Activated B cell treated with CpG ODN at 0.5 μM for 24 hours (primary cell): ENCODE measurements at places on chromosomes 13 and 19.

DNA sequence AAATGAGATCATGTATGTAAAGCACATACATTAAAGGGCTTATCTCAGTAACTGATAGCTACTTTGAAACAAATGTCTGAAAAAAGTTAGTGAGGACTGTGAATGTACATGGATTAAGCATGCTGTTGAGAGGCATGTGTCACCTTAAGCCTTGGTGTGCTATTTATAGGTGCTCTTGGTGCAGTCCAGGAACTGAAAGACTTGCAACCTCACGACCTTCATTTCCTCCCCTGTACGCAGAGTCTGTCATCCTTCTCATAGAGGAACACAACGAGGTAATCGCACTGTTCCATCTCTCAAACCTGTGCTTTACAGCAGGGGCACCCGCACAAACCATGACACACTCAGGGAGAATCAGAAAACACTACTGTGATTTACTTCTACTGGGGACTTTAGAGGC, 65.6 kb downstream of the UFM1 start:
- no peaks in the 10 kb centered on the region for H3K36me3 ChIP-seq
- no peak overlapping the region for H3K4me3 ChIP-seq
- H3K27me3 ChIP-seq = peaks cover 3% of the 10 kb centered on the region
- no peak overlapping the region for H3K27ac ChIP-seq

GRCh38 chr13:113819731-113820715, 43.9 kb downstream of the GAS6 start:
- peaks cover 43% of the 10 kb centered on the region for H3K36me3 ChIP-seq
- H3K4me1 ChIP-seq = peaks cover 23% of the 10 kb centered on the region
- H3K4me3 ChIP-seq = no peak overlapping the region
- DNase-seq = no peak

- DNase-seq = no peak
- no peaks in the 10 kb centered on the region for H3K36me3 ChIP-seq
- peaks cover 7% of the 10 kb centered on the region for H3K27me3 ChIP-seq
Measured at GRCh38 chr13:79307433-79307861, 98.6 kb downstream of the RBM26 start.

- H3K4me1 ChIP-seq = peaks cover 32% of the 10 kb centered on the region
- H3K27me3 ChIP-seq = no peaks in the 10 kb centered on the region
- no peak overlapping the region for H3K4me3 ChIP-seq
- H3K27ac ChIP-seq = no peak overlapping the region
- peaks cover 11% of the 10 kb centered on the region for H3K36me3 ChIP-seq
- no peak for DNase-seq
Measured at GRCh38 chr19:17499648-17500446, 11.6 kb upstream of the PGLS start.

GRCh38 chr13:106850973-106851650, 283.2 kb upstream of the ARGLU1 start:
- no peak for DNase-seq
- H3K4me3 ChIP-seq = no peak overlapping the region
- H3K4me1 ChIP-seq = no peaks in the 10 kb centered on the region
- H3K27ac ChIP-seq = no peak overlapping the region

GRCh38 chr19:1213391-1214286, 8.1 kb downstream of the STK11 start:
- H3K4me1 ChIP-seq = peaks cover 32% of the 10 kb centered on the region
- no peaks in the 10 kb centered on the region for H3K27me3 ChIP-seq
- H3K36me3 ChIP-seq = peaks cover 37% of the 10 kb centered on the region
- DNase-seq = no peak
- peak overlapping the region; percentile 83 for H3K27ac ChIP-seq

DNA sequence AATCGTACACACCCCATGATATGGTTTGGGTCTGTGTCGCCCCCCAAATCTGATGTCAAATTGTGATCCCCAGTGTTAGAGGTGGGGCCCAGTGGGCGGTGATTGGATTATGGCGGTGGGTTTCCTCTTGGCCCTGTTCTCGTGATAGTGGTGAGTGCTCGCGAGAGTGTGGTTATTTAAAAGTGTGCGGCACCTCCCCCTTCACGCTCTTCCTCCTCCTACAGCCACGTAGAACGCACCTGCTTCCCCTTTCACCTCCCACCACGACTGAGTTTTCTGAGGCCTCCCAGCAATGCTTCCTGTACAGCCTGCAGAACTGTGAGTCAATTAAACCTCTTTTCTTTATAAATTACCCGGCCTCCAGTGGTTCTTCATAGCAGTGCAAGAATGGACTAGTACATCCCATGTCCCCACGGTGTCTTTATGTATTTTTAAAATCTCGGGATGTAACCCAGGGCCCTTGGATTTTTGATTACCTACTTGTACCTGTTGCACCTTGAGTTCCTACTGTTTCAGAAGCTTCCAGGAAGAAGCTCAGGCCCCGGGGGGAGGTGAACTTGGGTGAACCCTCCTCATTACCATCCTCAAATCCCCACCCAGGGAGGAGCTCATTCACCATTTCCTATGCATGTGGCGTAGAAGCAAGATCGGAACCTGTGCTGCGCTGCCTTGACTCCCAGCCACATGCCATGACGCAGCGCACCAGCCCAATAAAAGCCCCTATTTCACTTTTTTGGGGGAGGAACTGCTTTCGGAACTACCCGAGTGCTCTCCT, 52.4 kb downstream of the TEX29 start:
- H3K27me3 ChIP-seq = peaks cover 4% of the 10 kb centered on the region
- H3K27ac ChIP-seq = no peak overlapping the region
- H3K36me3 ChIP-seq = no peaks in the 10 kb centered on the region
- no peak overlapping the region for H3K4me3 ChIP-seq
- no peaks in the 10 kb centered on the region for H3K4me1 ChIP-seq

- H3K27me3 ChIP-seq = peaks cover 37% of the 10 kb centered on the region
- H3K36me3 ChIP-seq = no peaks in the 10 kb centered on the region
- no peak overlapping the region for H3K27ac ChIP-seq
- DNase-seq = no peak
- no peaks in the 10 kb centered on the region for H3K4me1 ChIP-seq
Measured at GRCh38 chr19:45591004-45591637, 6.5 kb upstream of the OPA3 start.

DNA sequence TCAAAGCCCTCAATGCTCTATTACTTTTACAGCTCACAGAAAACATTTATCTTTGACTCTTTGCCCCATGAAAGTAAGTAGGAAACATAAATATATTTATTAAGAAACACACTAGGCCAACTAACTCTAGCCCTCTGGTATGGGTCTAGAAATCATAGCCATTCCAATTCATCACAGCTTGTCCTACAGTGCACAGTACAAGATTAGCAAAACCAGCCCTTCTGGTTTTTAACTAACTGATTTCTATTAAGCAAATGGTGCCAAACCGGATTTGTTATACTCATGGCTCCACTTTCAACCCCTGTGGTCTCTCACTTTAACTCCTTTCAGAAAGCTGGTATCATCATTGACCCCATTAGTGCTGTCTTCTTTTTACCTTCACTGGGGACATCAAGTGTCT, 5.6 kb upstream of the LRRC63 start:
- no peak overlapping the region for H3K4me3 ChIP-seq
- peaks cover 19% of the 10 kb centered on the region for H3K4me1 ChIP-seq
- H3K36me3 ChIP-seq = no peaks in the 10 kb centered on the region
- H3K27me3 ChIP-seq = no peaks in the 10 kb centered on the region

DNA sequence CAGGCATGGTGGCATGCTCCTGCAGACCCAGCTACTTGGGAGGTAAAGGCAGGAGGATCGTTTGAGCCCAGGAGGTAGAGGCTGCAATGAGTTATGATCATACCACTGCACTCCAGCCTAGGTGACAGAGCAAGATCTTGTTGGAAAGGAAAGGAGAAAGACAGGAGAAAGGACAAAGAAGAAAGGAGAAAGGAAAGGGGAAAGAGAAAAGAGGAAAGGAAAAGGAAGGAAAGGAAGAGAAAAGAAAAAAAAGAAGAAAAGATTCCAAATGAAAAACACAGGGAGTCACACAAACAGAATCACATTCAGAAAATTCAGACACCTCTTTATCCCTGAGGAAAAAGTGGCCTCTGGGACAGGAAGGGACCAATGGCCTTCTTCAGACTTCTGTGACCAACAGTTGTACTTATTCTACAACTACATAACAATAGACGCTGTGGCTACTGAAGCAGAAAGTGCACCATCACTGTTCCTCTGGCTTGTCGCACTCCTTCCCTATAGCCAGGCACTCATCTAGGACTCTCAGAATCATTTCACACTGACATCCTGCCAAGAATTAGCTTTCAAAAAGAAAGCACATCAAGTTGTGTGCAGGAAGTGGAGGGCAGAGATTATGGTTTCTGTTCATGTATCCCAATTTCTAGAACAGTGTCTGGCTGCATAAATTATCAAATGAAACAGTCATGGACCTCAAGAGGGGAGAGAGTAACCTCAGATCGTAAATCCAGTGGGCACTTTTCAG, 5.9 kb downstream of the MTMR6 start:
- H3K27ac ChIP-seq = peak overlapping the region; percentile 37
- no peak for DNase-seq
- peaks cover 75% of the 10 kb centered on the region for H3K4me1 ChIP-seq
- no peak overlapping the region for H3K4me3 ChIP-seq
- peaks cover 16% of the 10 kb centered on the region for H3K36me3 ChIP-seq

DNA sequence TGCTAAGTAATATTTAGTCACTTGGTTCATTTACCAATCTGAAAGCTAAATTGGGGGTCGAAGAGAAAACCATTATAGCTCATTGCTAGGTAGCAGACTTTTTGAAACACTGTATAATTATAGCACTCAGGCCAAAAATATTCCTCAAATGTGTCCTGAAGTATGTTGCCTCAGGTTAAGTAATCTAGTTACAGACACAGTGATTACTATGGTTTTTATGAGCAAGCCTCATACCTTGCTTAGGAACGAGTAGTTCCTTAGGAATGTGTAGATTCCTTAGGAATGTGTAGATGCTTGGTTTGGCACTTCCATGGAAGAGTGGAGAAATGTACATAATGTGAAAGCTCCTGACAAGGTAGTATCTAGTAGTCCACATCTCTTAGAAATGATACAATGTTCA, 387.5 kb downstream of the LMO7 start:
- H3K36me3 ChIP-seq = no peaks in the 10 kb centered on the region
- no peak overlapping the region for H3K27ac ChIP-seq
- no peak overlapping the region for H3K4me3 ChIP-seq
- H3K4me1 ChIP-seq = no peaks in the 10 kb centered on the region
- H3K27me3 ChIP-seq = no peaks in the 10 kb centered on the region
- DNase-seq = no peak

DNA sequence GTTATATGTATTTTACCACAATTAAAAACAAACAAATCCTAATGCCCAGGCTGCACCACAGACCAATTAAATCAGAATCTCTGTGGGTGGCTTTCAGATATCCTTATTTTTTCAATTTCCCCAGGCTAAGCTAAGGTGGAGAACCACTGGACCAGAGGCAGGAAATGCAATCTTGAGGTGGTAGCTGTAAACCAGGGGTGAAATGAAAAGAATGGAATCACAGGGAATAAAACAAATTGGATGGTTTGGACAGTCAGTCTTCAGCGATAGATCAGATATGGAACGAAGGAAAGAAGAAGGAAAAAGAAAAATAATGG, 215.4 kb downstream of the KCNRG start:
- H3K27ac ChIP-seq = peak overlapping the region; percentile 1
- peaks cover 4% of the 10 kb centered on the region for H3K36me3 ChIP-seq
- no peak overlapping the region for H3K4me3 ChIP-seq
- no peaks in the 10 kb centered on the region for H3K27me3 ChIP-seq

- no peak overlapping the region for H3K4me3 ChIP-seq
- no peaks in the 10 kb centered on the region for H3K4me1 ChIP-seq
- no peaks in the 10 kb centered on the region for H3K36me3 ChIP-seq
- no peak overlapping the region for H3K27ac ChIP-seq
- H3K27me3 ChIP-seq = no peaks in the 10 kb centered on the region
- no peak for DNase-seq
Measured at GRCh38 chr19:28523619-28524018, 689.3 kb downstream of the UQCRFS1 start.

- no peaks in the 10 kb centered on the region for H3K4me1 ChIP-seq
- peaks cover 15% of the 10 kb centered on the region for H3K27me3 ChIP-seq
- no peak for DNase-seq
Measured at GRCh38 chr13:76904507-76904906, 18.3 kb upstream of the KCTD12 start.

DNA sequence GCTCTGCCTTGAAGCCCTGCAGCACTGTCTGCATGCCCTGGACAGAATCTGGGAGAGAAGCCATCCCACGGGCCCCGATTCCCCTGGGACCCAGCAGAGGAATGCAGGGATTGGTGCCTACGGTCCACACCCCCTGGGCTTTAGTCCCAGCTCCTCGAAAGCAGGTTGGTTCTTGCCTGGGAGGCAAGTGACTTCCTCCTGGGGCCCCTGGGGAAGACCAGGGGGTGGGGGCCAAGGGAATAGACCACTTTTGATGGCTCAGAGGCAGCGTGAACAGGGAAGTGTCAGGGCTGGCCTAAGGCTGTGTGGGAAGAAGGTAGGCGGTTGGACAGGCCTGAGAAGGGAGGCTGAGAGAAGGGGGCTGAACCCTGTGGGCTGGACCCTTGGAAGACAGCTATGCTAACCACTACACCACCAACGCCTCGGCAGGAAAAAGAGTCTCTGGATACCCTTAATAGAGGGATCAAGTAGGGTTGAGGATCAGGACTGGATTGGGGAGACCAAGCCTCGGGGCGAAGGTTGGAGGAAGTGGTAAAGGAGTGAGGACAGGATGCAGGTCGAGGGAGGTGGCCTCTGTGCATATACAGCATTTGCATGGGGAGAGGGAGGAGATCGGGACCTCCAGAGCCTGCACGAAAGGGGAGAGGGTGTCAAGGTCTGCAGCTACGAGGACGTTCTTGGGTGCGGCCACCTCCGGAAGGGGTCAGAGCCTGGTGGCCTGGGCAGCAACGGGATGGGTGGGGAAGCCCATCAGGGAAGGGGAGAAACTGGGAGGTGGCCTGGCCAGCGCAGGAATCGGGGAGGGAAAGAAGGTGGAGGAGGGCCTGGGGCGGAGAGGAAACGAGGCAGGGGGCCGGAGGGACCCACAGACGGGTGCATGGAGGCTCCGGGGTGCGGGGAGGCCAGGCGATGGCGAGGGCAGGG, 709 bp downstream of the DPP9 start:
- peak overlapping the region; percentile 98 for H3K4me3 ChIP-seq
- peak overlapping the region; percentile 91 for H3K27ac ChIP-seq
- peaks cover 46% of the 10 kb centered on the region for H3K4me1 ChIP-seq
- peaks cover 40% of the 10 kb centered on the region for H3K36me3 ChIP-seq
- DNase-seq = peak; percentile 19

- H3K4me3 ChIP-seq = no peak overlapping the region
- no peaks in the 10 kb centered on the region for H3K36me3 ChIP-seq
- no peaks in the 10 kb centered on the region for H3K4me1 ChIP-seq
Measured at GRCh38 chr19:33806434-33806881, 9.8 kb downstream of the KCTD15 start.
